ENCODE measurements at places on chromosomes 16 and 17. TPM values are rescaled to one million over a fixed set of nuclear protein-coding genes. Genes with fewer than 3 reads are reported as not detected.

The USP43 gene
- 0.42 TPM for polyA plus RNA-seq

DNA sequence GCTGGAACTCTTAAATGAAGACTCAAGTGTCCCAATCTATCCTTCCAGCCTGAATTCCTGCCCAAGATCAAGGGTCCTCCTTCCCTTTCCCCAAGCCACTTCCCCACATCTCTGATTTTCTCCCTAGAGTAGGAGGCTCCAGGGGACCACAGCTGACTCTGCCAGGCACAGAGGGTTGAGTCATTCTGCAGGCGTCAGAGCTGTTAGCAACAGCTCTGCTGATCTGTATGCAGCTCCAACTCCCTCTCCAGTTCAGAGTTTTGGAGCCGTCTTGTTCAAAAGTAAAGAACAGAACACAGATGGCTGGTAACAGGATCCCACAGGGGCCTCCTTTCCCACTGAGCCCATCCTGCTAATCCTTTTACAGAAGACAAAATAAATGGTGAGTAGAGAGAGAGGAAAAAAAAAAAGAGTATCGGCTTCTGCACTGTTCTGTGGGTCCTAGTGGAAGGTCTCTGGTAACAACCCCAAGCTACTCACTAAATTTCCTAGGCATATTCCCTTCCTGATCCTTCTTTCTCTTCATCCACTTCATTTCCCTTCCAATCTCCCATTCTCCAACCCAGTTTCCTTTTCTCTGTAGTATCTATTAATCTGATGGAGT is 13.4 kb upstream of the TAOK1 start:
- peak; percentile 53 for DNase-seq

GRCh38 chr17:3753624-3754023 is 29.9 kb downstream of the HASPIN start:
- DNase-seq: no peak

DNA sequence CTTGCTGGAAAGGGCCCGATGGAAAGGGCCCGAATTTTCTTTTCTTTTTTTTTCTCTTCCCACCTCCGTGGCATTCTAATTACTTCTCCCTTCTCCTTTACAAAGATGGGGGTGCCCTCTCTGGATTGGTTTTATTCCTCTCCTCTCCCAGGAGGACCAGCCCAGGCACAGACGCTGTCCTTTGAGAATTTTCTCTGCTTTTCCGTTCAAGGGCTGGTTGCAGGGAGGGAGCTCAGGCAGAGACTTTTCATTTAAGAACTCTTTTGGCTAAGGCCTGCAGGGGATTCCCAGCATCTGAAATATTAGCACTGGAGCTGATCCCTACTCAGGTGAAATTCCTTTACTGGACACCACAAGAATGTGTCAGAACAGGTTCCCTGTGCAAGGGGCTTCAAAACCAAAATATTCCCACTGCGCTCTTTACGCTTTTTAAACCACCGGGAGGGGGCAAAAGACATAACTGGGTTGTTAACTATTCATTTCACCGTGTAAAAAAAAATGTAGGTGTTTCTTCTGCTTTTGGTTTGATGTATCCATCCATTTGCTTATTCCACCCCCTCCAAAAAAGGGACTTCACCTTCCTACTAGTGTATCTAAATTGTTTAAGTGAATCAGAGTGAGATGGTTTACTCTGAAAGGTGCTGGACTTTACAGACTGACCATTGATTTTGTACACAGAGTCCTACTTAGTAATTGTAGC is 1.4 kb downstream of the NFAT5 start:
- no peak for DNase-seq

DNA sequence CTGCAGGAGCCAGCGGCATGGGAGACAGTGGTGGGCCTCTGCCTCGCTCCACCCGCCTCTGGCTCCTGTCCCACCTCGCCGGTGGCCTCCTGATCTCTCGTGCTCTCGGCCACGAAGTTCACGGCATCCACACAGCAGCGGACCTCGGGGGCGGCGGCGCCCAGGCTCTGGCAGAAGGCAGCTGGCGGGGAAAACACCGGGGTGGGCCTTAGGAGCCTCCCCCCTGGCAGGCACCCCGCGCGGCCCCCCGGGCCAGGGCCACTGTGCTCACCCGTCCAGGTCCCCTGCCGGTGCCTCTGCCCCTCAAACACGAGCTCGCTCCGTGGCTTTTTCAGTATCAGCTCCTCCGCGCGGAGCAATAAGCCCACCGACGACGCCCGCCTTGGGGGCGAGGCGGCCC is 409 bp upstream of the C17orf107 start:
- no peak for DNase-seq
